ENCODE measurements at places on chromosomes 13 and 19.

GRCh38 chr13:85254641-85255040 lies 544.6 kb downstream of the SLITRK6 start:
- no peak for DNase-seq
- no peaks in the 10 kb centered on the region for H3K36me3 ChIP-seq
- H3K27me3 ChIP-seq: no peaks in the 10 kb centered on the region
- no peaks in the 10 kb centered on the region for H3K4me1 ChIP-seq

DNA sequence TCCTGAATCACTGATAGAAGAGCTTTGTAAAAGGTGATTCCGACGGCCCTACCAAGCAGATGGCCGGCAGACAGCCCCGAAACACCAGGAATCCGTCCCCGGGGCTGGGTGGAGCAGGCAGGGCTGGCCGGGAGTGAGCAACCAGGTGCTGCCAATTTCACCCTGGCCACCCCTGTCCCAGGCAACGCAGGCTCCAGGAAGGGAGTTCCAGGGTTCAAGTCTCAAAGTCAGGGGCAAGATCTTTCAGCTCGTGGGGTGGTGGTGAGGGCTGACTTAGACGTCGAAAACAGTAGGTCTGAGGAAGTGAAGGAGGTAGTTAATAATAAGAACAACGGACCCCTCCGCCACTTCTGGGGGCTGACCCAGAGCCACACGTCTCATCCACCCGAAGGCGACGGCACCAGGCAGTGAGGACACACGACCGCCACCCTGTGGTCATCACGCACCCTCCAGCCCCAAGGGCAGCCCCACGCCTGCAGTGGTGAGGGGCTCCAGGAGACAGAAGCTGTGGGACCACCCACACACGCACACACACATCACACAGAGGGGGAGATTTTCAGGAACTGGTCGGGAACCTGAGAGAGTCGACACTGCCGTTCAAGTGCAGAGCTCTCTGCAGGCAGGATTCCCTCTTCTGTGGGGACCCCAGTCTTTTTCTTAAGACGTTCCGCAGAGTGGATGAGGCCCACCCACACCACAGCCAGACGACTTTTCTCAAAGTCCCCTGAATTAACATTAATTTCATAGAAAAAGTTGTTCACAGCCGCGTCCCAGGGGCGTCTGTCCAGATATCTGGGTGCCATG lies 67.2 kb downstream of the SPACA7 start:
- no peaks in the 10 kb centered on the region for H3K36me3 ChIP-seq
- H3K27me3 ChIP-seq: peaks cover 10% of the 10 kb centered on the region
- H3K4me1 ChIP-seq: no peaks in the 10 kb centered on the region
- DNase-seq: peak; percentile 38
- H3K27ac ChIP-seq: no peak overlapping the region

DNA sequence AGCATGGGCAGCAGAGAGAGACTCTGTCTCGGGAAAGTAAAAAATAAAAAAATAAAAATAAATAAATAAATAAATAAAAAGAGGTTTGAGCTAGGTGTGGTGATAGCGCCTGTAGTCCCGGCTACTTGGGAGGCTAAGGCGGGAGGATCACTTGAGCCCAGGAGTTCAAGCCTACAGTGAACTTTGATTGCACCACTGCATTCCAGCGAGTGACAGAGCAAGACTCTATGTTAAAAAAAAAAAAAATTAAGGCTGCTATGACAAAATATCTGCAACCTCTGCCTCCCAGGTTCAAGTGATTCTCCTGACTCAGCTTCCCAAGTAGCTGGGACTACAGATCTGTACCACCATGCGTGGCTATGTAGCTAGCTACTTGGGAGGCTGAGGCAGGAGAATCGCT lies 3.2 kb upstream of the DENND1C start:
- H3K36me3 ChIP-seq: peaks cover 3% of the 10 kb centered on the region
- no peak overlapping the region for H3K4me3 ChIP-seq
- no peaks in the 10 kb centered on the region for H3K27me3 ChIP-seq
- DNase-seq: no peak

GRCh38 chr19:10027158-10027997 lies 14.1 kb downstream of the RDH8 start:
- H3K27ac ChIP-seq: no peak overlapping the region
- no peaks in the 10 kb centered on the region for H3K36me3 ChIP-seq
- H3K4me1 ChIP-seq: no peaks in the 10 kb centered on the region
- peak; percentile 84 for DNase-seq

DNA sequence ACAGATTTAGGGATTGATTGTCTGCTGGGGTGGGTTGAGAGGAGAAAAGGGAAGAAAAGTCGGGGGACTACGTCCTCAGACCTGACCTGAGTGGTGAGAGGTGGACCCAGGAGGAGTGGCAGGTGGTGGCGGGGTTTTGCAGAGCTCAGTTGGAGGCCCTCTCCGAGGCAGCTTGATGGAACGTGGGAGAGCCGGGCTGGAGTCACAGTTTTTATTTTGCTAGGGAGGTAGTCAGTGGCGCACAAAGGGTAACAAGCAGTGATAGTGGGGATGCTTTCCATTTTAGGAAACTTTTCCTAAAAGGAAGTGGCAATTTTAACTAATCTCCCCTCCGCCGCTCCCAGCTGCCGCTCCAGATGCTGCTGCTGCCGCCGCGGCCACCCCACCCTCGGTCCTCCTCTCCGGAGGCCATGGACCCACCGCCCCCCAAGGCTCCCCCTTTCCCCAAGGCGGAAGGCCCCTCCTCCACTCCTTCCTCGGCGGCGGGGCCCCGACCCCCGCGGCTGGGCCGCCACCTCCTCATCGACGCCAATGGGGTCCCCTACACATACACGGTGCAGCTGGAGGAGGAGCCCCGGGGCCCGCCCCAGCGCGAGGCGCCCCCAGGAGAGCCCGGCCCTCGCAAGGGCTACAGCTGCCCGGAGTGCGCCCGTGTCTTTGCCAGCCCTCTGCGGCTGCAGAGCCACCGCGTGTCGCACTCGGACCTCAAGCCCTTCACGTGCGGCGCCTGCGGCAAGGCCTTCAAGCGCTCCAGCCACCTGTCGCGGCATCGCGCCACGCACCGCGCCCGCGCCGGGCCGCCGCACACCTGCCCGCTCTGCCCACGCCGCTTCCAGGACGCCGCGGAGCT lies 1.1 kb upstream of the ZNF581 start:
- H3K27ac ChIP-seq: peak overlapping the region; percentile 95
- H3K4me3 ChIP-seq: peak overlapping the region; percentile 87
- peaks cover 55% of the 10 kb centered on the region for H3K4me1 ChIP-seq
- H3K36me3 ChIP-seq: peaks cover 16% of the 10 kb centered on the region

DNA sequence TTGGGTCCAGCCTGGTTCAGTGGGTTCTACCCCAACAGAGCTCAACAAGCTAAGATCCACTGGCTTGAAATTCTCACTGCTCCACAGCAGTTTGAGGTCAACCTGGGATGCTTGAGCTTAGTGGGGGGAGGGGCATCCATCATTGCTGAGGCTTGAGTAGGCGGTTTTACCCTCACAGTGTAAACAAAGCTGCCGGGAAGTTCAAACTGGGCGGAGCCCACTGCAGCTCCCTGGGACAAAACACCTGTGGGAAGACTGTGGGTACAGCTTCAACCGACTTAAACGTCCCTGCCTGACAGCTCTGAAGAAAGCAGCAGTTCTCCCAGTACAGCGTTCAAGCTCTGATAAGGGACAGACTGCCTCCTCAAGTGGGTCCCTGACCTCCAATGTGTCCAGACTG lies 1161.9 kb downstream of the UQCRFS1 start:
- no peaks in the 10 kb centered on the region for H3K36me3 ChIP-seq
- DNase-seq: no peak
- H3K27ac ChIP-seq: no peak overlapping the region
- H3K27me3 ChIP-seq: no peaks in the 10 kb centered on the region

GRCh38 chr13:24619282-24619681 lies 60.9 kb upstream of the ATP12A start:
- H3K27ac ChIP-seq: peak overlapping the region; percentile 98
- H3K27me3 ChIP-seq: no peaks in the 10 kb centered on the region
- no peak overlapping the region for H3K4me3 ChIP-seq
- peaks cover 12% of the 10 kb centered on the region for H3K36me3 ChIP-seq

DNA sequence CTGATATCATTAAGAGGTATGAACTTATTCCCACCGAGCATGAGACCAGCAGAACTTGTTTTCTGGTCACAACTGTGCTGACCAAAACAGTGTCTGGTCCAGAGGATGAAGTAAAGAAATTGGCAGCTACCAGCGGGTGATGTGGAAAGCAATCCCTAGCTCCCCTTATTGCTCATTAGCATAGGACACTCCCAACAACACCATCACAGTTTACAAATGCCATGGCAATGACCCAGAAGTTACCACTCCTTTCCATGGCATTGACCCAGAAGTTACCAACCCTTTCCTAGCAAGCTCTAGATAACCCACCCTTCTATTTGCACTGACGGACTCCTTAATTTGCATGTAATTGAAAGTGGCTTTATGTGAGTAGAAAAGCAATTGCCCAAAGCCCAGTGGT lies 1856.1 kb downstream of the OLFM4 start:
- no peaks in the 10 kb centered on the region for H3K4me1 ChIP-seq
- no peak overlapping the region for H3K27ac ChIP-seq
- H3K4me3 ChIP-seq: no peak overlapping the region
- no peaks in the 10 kb centered on the region for H3K36me3 ChIP-seq
- H3K27me3 ChIP-seq: no peaks in the 10 kb centered on the region
- DNase-seq: no peak

DNA sequence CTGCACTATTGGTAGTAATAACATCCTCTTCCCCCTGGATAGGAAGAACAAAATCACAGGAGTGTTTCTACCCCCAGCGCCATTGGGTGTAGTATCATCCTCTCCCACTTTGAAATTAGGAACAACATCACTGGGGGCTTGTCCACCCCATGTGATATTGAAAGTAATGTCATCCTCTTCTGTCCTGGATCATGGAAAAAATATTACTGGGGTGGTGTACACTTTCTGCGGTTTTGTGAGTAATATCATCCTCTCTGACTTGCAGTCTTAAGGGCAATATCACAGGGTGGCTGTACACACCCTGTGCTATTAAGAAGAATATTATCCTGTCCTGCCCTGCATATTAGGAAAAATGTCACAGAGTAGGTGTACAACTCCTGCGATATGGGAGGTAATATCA lies 4.9 kb upstream of the RGCC start:
- no peak overlapping the region for H3K27ac ChIP-seq
- H3K4me1 ChIP-seq: peaks cover 13% of the 10 kb centered on the region
- peaks cover 23% of the 10 kb centered on the region for H3K27me3 ChIP-seq
- H3K4me3 ChIP-seq: no peak overlapping the region

DNA sequence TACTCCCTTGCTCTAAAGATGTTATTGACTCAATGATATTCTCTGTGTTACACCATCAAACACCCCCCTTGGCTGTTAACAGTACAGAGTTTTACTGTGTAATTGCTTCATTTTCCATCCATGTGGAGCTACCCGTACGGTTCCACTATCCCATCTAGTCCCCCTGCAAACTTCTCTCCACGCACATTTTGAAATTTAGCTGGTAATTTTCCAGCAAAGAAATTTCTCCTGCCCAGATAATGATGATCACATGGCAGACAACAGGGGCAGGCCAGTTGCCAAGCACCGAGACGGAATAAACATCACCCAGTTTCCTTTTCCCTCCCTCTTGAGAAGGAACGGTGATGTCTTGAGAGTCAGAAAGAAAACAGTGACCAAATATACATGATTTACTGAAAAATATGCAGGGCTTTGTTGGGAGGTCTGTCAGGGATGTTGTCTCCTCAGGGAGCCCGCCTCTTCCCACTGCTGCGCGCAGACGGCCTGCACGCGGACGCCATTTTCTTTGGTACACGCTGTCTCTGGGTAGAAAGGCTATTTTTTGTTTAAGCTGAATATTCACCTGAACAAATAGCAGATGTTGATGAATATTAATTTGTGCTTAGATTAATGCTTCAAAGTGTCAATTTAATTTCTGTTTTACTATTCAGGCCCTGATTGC lies 109.9 kb downstream of the OLFM4 start:
- H3K27ac ChIP-seq: no peak overlapping the region
- H3K36me3 ChIP-seq: no peaks in the 10 kb centered on the region
- no peak for DNase-seq
- no peaks in the 10 kb centered on the region for H3K27me3 ChIP-seq
- H3K4me1 ChIP-seq: no peaks in the 10 kb centered on the region
- no peak overlapping the region for H3K4me3 ChIP-seq

- H3K4me1 ChIP-seq: peaks cover 31% of the 10 kb centered on the region
- DNase-seq: no peak
- peak overlapping the region; percentile 91 for H3K4me3 ChIP-seq
- peaks cover 10% of the 10 kb centered on the region for H3K36me3 ChIP-seq
- peak overlapping the region; percentile 98 for H3K27ac ChIP-seq
- H3K27me3 ChIP-seq: no peaks in the 10 kb centered on the region
Observed at GRCh38 chr19:38878575-38879399, 712 bp upstream of the RINL start.

- no peaks in the 10 kb centered on the region for H3K36me3 ChIP-seq
- DNase-seq: no peak
Observed at GRCh38 chr19:15141143-15141542, 33.9 kb downstream of the SYDE1 start.

DNA sequence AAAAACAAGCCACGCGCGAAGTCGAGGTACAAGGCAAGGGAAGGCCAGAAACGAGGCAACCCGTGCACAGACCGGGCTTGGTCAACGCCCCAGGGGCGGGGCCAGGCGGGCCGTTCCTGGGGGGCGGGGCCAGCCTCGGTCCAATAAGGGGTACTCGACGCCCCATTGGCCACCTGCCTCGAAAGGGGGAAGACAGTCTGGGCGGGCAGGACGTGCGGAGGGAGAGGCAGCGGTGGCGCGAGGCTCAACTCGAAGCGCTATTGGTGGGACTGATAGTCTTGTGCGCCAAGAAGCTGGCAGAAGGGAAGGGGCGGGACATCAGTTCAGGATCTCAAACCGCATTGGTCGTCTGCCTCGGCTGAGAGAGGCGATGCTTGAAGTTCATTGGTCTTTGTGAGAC lies at the start of gene LYPD4:
Gene LYPD4 (minus strand): TSS at position 83 of the 400 bp plus-strand sequence. CDS start 5,398 bp downstream, outside the sequence.
- no peak for DNase-seq
- H3K4me1 ChIP-seq: no peaks in the 10 kb centered on the region
- H3K27me3 ChIP-seq: peaks cover 14% of the 10 kb centered on the region
- H3K36me3 ChIP-seq: no peaks in the 10 kb centered on the region
- H3K27ac ChIP-seq: no peak within 1 kb of the TSS

- peaks cover 20% of the 10 kb centered on the region for H3K4me1 ChIP-seq
- peak; percentile 67 for DNase-seq
- peaks cover 4% of the 10 kb centered on the region for H3K36me3 ChIP-seq
Observed at GRCh38 chr19:53881482-53882390, at the start of gene PRKCG. TSS of gene PRKCG (plus strand) at chr19:53882197. CDS start at chr19:53882495, 298 bp downstream.

DNA sequence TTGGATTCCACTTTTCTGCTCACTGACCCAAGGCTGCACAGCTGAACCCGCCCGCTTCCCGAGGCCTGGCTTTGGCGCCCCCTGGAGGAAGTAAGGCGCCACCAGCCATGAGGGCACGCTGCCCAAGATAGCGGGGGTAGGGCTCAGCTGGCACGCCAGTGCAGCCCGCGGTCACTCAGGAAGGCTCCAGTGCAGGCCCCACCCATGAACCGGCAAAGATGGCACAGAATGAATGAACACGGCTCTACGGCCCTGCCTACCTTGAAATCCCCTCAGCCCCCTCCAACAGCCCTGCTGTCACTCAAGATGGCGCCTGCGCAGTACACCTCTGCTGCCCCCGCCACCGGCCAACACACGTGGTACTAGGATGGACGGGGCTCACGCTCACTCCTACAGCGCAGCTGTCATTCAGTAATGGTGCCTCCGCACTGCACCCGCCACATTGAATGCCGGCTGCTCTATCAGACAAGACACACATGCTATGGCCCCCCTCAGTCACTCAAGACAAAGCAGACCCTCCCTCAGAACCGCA lies 3.0 kb downstream of the PEG3 start:
- peaks cover 2% of the 10 kb centered on the region for H3K4me1 ChIP-seq
- peaks cover 5% of the 10 kb centered on the region for H3K27me3 ChIP-seq
- no peak overlapping the region for H3K27ac ChIP-seq
- DNase-seq: no peak
- peaks cover 8% of the 10 kb centered on the region for H3K36me3 ChIP-seq
- no peak overlapping the region for H3K4me3 ChIP-seq

GRCh38 chr19:40576151-40576584 lies 505 bp upstream of the SHKBP1 start:
- peaks cover 20% of the 10 kb centered on the region for H3K4me1 ChIP-seq
- DNase-seq: peak; percentile 53
- H3K27ac ChIP-seq: peak overlapping the region; percentile 86

Data from activated CD8-positive, alpha-beta memory T cell treated with anti-CD3 and anti-CD28 coated beads, Interleukin-2, amount 10 ng/mL, durations not matched to agents 7 days and 5 days (primary cell).